ENCODE measurements at places on chromosomes 2 and 18. TPM values are rescaled to one million over a fixed set of nuclear protein-coding genes. Genes with fewer than 3 reads are reported as not detected.

The CELF4 gene
- 0.85 TPM for total RNA-seq

GRCh38 chr2:30026091-30027055 lies 105.0 kb upstream of the ALK start:
- DNase-seq: peak; percentile 82

DNA sequence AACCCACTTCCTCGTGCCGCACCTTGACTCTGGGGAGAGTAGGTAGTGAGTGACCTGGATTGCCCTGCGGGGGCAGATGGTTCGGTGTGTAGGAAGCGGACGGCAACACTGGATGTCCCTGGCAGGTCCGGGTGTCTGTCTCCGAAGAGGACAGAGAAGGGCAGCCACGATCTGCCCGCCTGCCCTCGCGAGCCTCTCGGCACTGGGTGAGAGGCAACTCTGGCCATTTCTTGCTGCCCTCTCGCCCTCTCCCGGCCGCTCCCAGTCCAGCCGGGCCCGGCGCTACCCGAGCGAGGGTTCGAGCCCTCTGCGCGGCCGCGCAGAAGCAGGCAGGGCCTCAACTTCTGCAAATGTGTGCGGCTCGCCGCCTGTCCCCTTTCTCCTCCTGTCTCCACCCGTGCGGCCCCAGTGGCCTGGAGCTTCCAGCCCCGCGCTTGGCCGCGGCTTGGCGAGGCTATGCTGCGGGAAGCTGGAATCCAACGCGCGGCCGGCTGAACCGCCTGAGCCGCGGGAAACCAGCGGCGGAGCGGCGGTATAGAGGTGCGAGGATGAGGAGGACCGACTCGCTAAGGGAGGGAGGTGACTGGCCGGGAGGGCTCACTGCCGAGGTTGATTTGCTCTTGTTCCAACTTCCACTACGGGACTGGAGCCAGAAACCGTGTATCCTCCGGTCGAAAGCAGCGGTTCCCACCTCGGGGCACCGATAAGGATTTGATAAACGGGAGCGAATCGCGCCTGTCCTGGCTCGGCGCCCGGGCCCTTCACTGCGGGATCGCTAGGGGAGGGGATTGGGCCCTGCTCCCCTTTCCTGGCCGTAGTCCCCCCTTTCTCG lies 1.5 kb downstream of the EPAS1 start:
- peak; percentile 92 for DNase-seq

The GPR155 gene
- 15.5 TPM for total RNA-seq

The PLGLB2 gene
- 0.45 TPM for total RNA-seq

DNA sequence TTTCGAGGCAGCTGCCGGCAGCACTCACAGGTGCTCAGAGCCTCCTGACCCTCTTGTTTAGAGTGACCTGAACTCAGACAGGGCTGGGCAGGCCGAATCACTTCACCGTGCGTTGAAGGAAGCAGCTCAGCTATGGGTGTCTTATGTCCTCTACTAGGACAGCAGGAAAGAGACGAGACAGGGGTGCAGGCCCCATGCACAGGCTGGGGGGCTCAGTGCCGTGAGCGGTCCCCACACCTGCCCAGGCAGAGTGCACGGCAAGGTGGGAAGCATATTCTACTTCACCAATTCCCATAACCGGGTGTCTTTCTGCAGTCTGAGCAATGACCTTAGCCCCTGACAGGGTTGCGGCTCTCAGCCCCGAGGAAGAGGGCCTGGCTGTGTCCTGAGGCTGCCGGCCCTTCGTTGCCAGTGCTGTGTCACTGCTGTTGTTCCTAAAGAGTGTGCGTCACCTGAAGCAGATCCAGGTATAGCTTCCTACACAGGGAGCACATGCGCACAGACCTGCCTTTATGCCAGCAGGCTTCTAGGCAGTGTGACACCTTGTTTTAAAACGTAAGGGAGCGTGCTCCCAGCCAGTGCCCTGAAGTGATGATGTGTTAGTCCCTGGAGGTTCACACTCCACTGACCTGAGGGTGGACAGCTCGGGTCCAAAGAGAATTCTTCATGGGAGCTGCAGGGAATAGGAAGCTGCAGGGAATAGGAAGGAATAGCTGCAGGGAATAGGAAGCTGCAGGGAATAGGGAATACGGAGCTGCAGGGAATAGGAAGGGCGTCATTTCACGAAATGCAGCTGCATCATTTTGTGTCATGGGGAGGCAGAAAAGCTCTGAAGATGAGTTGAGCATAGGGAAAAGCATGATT lies 207.9 kb upstream of the SALL3 start:
- DNase-seq: no peak

The CYBRD1 gene
- 118 TPM for total RNA-seq

The CXCR1 gene
- not detected for total RNA-seq

DNA sequence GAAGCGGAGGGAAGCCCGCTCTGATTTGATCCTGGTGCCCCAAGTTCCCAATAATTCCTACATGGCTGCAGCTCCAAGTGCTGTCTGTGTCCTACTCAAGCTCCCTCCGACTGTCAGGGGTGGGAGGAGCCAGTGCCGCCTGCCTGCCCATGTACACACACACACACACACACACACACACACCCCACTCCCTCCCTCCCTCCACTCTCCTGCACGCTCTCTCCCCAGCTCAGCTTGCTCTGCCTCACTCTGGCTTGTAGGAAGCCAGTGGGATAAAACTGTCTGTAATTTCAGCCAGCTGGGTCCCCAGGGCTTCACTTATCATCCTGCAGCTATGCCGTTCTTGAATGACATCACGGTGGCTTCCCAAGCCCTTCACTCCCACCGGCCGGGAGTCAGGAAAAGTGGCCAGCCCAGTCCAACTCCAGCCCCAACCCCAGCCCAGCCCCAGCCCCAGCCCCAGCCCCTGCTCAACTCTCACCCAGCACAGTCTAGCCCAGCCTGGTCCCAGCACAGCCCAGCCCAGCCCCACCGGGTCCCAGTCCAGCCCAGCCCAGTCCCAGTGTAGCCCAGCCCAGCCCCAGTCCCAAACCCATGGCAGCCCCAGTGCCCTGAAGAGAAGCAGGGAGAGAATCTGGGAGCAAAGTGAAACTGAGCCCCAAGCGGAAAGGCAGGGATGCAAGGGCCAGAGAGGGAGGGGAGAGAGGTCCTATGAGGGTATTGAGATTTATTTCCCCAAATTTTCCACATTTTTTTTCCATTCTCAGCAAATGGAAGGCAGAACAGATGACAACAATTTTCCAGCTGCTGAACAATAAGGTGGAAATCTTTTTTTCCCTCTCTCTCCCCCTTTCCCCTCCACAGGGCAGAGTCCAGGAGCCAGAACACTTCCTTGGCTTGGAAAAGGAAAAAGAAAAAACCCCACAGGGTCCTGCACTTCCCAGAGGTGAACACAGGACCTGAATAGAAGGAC lies 144.0 kb downstream of the TNS1 start:
- DNase-seq: peak; percentile 95

The ESCO1 gene
- 13.4 TPM for total RNA-seq

The CROCC2 gene
- total RNA-seq: not detected

The SPC25 gene
- total RNA-seq: 0.31 TPM

DNA sequence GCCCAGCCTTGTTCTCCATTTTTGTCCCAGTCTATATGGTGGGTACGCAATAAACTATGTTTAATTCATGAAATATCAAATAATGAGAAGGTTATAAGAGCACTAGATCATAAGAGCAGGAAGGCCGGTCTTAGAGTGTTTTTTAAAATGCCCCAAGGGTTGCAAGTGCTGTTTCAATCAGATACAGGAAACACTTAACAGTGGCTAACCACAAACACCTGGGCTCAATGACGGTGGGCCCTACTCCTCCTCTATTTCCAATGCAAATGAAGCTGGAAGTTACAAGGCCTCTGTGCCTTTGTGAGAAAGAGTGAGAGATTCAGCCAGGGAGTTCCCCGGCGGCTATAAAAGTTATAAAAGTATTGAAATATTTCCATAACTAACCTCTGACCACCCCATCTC lies 18.9 kb upstream of the WDR33 start:
- DNase-seq: no peak

The DSC2 gene
- 24.5 TPM for total RNA-seq

DNA sequence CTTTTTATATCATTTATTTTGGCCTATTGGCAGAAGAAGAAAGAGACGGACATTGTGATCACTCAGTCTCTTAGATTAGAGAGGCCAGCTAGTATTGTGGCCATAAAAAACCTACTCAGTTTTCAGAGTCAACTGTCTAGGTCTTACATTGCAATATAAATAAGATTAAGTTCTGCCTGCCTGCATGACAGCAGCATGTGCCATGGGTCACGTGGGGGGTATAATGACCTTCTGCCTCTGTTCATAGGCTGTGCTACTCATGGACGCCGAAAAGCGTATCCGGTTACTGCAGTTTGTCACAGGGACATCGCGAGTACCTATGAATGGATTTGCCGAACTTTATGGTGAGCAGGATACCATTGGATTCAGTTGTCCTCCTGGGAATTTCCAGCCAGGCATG lies 238.5 kb downstream of the ALPK2 start:
- no peak for DNase-seq

DNA sequence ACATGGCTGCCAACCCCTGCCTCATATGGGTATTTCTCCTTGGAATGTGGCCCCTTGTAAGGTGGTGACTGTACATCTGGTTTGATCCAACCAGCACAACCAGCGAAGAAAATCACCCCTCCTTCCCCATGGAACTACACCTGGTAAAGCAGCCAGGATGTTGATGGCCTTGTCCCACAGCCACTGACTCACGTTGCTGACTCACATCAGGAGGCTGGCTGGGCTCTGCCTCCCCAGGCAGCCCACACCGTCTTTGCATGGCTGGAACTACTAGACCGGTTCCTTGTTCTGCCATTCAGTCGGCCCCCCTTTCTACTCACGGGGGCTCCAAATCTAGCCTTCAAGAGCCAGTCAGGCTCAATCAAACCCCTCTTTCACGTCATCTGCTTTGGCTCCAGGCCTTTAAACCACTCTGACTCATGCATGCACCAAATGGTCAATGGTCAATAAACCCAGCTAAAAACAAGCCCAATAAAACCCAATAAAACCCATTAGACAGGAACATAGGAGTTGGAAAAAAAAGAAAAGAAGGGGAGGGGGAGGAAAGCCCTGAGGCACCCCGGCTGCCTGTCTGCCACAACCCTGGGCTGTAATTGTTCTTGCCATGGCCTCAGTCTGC lies 114.8 kb downstream of the PLB1 start:
- DNase-seq: no peak

DNA sequence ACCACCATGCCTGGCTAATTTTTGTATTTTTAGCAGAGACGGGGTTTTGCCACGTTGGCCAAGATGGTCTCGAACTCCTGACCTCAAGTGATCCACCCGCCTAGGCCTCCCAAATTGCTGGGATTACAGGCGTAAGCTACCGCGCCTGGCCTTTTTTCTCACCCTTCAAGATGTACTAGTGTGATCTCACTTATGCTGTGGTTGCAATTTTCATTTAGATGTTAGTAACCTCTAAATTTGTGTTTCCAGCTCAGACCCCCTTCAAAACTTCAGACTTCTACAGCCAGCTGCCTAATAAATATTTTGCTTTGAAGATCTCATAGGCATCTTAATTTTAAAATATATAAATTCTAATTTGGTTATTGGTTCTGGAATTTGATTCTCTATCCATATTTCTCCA lies 8.0 kb downstream of the SLC38A11 start:
- DNase-seq: peak; percentile 19

DNA sequence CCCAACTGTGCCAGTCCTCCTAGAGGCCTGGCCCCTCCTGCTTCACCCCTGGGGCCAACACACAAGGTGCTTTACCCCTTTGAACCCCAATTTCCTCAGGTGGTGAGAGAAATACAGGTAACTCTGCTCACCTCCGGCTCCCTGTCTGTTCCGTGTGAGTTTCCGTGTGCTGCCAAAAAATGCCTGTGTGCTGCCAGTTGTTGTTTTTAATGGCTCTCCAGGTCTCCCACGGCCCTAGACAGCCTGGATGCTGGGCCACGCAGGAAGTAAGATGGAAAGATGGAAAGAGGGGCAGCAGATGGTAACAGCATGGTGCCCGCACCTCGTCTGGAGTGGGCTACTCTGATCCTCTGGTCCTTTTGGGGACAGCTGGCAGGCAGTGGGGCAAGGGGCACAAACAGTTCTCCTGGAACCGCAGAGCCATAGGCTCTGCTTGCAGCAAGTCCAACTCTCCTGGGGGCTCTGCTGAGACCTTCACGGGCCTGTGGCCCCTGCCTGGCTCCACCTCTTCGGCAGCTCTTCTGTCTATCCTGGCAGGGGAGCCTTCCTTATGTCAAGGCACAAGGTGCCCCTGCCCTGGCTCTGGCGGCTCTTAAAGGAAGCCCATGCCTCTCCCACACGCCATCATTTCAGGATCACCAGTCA lies 4.3 kb upstream of the ARHGEF4 start:
- DNase-seq: no peak

Data from right cardiac atrium (tissue), 5 donors.